ENCODE measurements at places on chromosomes 4 and X. TPM values are rescaled to one million over a fixed set of nuclear protein-coding genes. Genes with fewer than 3 reads are reported as not detected.

The SNCA gene
- total RNA-seq, result not detected

The AP1S2 gene
- total RNA-seq, result 17.5 TPM

The GPR173 gene
- total RNA-seq, result 0.11 TPM

The BEX3 gene
- total RNA-seq, result 34.3 TPM

The ARR3 gene
- not detected for total RNA-seq

- no peak for DNase-seq
Observed at GRCh38 chr4:2941138-2942036, 21.8 kb downstream of the NOP14 start.

DNA sequence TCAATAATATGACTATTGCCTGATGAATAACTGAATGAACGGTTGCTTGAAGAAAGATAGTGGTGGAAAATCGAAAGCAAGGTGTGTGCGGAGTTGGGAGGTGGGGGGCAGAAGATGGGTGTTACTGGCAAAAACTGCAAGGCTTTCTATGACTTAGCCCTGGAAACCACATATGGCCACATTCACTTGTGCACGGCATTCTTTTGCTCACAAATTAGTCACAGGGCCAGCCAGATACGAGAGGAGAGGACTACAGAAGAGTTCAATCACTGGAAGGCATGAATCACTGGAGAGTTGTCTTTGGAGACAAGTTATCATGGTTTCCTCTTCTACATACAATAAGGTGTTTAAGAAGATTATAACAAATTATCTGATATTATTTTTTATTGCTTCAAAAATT, 626.5 kb upstream of the CPEB2 start:
- DNase-seq, result no peak

DNA sequence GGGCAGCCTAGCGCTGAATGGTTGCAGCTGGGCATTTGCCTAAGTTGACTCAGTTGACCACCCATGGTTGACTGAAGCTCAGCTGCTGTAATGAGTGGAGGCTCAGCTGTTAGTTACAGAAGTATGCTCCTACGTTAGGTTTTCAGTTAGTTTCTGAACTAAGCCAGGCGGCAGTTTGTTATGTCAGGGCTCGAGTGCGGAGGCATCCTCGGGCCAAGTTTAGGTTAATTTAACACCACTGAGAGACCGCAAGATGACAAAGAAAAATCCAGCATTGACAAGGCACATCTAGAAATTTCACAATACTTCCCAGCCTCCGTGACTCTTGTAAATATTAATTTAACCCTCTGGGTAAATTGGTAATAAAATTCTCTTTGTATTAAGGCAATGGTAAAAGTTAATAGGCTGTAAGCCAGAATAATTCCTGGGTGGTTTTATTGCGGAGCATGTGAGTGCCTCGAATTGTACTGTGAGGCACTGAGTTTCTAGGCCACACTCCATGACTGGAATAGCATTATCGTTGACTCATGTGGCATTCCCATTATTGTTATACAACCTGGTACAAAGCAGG, 33.1 kb upstream of the CDKN2AIP start:
- no peak for DNase-seq
